ENCODE measurements at places on chromosomes 5 and 9.

DNA sequence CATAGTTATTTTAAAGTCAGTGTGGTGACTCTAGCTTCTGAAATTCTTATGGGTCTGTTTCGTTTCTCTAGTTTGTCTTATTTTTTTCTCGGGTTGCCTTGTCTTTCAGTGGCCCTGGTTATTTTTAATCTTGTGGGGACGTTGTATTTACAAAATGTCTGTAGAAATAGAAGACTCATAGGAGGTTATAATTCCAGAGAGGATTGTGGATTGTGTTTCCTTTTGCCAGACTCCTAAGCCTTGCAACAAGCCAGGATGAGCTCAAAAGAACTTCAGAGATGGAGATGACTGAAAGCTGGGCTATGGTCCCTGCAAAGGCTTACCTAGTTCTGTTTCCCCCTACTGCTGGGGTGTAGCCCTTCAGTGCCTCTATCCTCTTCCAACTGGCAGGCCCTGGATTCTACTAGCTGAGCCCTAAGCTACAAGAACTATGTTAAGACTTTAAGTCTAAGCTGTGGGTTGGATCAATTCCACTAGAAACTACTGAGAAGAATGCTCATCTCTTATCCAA lies 32.2 kb upstream of the LECT2 start:
- no peak for DNase-seq

DNA sequence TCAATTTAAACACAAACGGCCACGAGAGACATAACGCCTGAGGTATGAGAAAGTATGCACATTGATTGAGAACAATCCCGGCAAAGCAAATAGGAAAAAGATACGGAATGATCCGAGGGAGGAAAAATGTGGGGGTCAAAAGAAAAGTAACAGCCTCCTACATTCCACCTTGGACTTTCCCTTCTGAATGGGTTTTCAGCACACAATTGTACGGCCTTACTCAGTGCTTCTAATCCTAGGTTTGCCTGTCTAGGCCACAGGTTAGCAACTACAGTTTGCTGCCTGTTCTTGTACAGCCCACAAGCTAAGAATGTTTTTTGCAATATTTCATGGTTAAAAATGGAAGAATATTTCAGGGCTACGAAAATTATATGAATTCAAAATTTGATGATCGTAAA lies 46.2 kb upstream of the RNF20 start:
- no peak for DNase-seq

- DNase-seq, result no peak
Observed at GRCh38 chr9:8604201-8604600, 804.6 kb upstream of the DMAC1 start.

DNA sequence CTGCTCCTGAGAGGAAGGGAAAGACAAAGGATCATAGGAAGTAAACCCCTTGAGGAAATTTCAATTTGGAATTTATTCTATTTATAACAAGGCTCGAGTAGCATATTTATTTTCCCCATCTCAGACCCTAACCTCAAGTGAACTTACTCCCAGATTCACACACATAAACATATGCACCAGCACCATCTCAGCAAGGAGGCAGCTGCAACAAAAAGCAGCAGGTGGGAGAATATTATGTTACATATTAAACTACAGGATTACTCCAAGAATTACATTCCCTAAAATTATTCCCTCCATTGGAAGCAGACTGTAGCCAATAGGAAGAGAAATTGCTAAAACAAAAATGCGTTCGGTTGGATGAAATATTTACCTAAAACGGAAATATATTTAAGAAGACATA lies 108.4 kb upstream of the PRSS3 start:
- DNase-seq, result no peak

DNA sequence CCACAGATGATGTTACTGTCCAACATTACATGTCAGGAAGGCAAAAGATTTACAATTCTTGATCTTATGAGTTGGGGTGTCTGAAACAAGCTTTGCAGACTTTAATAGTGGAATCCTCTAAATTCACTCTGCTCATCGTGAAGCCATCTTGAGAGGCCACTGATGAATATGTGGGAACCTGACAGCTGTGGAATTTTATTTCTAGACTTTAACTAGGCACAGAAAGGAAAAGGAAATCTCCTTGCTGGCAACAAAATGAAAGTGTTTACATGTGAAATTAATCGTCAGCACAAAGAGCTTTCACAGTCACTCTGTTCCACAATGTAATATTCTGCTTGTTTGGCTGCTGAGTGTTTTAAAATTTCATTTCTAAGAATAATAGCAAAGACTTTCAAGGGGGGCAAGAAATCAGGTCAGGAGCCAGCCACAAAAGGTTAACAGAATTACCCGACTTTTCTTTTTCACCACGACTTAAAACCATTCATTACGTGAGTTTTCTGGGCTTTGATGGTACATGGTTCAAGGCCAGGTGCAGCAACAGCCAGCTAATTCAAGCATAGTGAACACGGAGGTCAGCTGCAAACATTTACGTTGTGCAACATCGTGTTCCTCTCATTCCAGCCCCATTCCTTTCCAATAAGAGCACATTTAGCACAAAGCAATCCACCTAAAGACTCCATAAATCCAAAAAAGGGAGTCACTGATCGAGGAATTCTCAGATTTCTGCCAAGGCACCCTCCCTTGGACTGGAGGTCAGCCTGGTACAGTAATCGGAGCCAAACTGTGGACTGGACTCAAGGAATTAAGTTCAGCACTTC lies 14.6 kb downstream of the NREP start:
- DNase-seq, result no peak

- no peak for DNase-seq
Observed at GRCh38 chr5:14176888-14177287, 33.7 kb downstream of the TRIO start.

GRCh38 chr9:87865626-87866025 lies 17.1 kb upstream of the SPATA31E1 start:
- no peak for DNase-seq

DNA sequence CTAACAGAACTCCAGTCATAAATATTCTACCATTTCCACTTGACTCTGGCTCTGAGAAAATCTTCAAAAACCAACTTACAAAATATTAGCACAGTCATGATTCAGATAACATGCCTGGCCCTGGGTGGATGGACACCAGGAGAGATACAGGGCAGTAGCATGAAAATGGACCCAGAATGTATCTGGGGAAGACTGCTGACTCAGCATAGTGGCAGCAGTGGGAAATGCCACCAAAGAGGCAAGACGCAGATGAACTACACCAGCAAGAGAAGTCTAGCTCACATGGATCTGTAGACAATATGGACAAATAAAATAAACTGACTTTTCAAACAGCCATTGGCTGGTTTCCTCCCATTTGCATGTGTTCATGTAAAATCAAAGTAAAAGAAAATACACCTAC lies 359.8 kb downstream of the SEMA5A start:
- no peak for DNase-seq

- DNase-seq, result no peak
Observed at GRCh38 chr5:74622122-74622521, 18.4 kb downstream of the ENC1 start.

GRCh38 chr5:29672678-29673077 lies 1520.8 kb upstream of the CDH6 start:
- DNase-seq, result no peak

- DNase-seq, result no peak
Observed at GRCh38 chr5:35484241-35484640, 133.4 kb upstream of the SPEF2 start.

- DNase-seq, result no peak
Observed at GRCh38 chr5:80986382-80986781, 26.2 kb downstream of the RASGRF2 start.

DNA sequence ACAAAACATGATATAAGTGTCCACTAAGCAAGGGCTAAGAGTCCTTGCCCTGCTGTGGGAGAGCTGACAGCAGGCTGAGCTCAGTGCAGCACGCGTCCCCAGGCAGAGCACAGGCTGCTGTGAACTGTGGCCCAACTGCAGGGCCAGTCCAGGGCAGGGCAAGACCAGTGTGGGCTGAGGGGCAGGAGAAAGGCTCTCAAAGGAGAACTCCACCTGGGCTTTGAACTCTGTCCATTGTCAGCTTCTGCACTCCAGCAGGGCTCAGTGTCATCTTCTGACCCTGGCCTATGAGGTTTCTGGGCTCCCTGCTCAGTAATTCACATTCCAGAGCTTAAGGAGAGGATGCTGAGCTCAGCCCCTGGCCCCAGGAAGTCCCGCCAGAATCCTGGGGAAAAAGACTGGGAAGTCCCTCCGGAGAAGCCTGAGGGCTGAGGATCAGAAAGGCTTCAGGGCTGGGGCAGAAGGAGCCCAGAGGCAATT lies 37.4 kb downstream of the LHFPL2 start:
- no peak for DNase-seq

DNA sequence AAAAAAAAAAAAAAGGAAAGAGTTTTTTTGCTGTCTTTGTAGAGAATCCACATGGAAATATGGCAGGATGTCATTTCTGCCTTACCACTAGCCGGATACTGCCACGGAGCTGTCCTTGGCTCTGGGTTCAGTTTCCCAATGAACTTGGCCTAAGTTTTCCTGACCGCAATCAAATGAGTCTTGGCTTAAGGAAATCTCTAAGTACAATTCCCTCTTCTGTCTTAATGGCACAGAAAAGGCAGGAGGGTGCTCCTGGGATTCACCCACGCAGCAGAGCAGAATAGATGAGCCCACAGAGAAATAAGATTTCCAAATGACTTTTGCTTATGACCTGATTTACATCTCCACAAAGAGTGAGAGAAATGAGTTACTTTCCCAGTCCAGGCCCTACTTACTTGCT lies 284.0 kb upstream of the VLDLR start:
- no peak for DNase-seq

- DNase-seq, result no peak
Observed at GRCh38 chr5:66795682-66796081, 199.5 kb downstream of the MAST4 start.

GRCh38 chr9:94865582-94866452 lies 139.3 kb downstream of the AOPEP start:
- no peak for DNase-seq

GRCh38 chr9:35658968-35659220 lies 802 bp downstream of the CCDC107 start:
- DNase-seq, result no peak

DNA sequence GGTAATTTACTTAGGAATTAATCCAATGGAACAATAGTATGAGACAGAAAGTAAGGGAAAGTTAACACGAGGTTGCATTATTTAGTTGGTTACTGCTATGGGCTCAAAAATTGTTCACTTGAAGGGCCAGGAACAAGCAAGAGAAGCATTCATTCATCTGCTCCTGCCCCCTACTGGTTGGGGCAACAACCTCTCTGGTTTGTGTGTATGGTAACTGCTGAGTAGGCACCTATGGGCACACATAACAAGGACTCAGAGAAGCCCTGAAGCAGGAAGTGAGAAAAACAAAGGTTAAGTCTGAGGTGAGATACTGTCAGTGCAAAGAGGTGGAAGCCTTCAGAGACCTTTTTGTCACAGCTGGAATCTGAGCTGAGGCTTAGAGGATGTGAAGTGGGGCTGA lies 34.4 kb upstream of the RANBP6 start:
- no peak for DNase-seq

DNA sequence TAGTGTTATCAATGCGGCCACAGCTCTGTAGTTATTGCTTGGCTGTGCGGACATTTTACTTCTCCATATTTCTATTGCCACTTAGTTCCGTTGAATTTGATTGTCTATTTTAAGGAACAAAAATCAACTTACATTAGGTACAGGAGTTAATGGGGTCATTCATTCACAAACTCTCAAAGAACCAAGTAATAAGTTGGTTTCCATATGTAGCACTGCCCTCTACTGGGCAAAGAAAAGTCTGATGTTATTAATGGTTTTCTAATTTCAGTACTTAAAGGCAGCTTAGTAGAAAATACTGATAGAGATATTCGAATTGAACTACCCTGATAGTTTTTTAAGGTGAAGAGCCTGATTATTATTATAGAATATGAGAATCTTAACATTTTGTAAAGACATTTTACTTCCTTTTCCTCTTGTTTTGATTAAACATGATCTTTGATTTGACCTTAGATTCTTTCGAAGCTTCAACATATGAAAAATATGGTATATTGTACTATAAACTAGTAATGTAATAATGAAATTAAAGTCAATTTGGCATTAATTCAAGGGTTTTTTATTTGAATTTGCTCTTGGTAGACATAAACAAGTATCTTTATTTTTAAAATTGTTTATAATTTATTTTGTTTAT lies 119.5 kb upstream of the CTNND2 start:
- no peak for DNase-seq

- no peak for DNase-seq
Observed at GRCh38 chr9:132099741-132100407, 20.2 kb upstream of the MED27 start.

DNA sequence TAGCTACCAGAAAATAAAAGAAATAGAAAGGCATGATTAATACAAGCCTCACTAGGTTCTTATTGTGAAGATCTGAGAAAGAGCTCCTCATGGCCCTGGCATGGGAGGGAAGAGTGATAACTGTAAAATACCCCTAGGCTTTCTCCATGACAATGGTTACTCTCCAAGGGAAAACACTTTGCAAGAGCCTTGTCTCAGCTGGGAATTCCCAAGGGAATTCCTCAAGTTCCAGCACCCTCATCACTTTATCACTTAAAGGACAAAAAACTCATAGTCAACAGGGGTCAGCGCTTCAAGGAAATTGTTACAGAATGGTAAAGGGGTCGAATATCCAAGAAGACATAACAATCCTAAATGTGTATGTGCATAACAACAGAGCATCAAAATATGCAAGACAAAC lies 21.2 kb downstream of the SYK start:
- DNase-seq, result no peak

DNA sequence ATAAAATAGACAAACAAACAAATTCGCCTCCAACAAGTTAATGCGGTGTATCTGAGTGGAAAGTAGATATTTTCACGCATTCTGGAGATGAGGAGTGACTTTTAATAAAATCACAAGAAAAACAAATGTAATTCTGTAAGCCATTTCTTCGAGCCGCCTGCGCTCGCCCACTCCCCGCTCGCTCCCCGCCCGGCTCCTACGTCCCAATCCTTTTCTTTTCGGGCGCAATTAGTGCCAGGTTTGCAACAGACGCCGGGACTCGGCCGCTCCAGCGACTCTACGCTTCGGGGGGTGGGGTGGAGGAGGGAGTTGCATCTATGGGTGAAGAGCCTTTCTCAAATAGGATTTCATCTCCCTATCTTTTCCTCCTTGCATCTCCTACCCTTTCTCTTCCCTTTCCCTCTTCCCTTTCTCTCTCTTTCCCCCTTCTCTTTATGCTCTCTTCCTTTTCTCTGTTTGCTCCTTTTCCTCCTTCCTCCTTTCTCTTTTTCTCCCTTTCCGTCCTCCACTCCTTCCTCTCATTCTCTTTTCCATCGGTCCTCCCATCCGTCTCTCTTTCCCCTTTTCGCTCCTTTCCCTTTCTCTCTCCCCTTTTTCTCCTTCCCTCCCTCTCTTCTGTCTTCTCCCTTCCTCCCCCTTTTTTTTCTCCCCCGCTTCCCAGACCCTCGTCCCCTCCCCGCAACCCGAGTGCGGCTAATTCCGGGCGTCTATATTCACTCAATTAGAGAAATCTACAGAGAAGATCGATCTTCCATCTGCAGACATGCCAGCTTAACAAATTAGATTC lies 6.1 kb upstream of the OTP start:
- DNase-seq, result no peak

Measured in epithelial cell of prostate (primary cell).